ENCODE measurements at places on chromosomes 2 and 18. TPM values are rescaled to one million over a fixed set of nuclear protein-coding genes. Genes with fewer than 3 reads are reported as not detected.

GRCh38 chr18:8029731-8030130 lies 462.6 kb downstream of the PTPRM start:
- DNase-seq, result no peak

DNA sequence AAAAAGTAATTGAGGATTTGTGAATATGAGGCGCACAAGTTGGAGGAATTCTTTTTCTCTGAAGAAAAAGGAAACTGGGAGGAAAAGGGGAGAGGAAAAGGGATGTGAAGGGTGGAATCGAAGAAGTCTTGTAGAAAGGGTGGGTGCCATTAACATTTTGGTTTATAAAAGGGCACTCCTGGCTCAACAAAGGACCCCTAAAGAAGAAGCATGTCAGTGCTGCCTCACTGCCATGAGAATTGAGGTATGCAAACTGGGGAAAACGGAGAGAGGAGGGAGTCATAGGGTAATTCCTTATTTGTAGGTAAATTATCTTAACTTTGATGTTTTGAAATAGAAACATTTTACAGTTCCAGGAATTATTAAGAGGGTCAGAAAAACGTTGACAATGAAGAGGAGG lies 207.2 kb downstream of the NAPG start:
- DNase-seq, result no peak

DNA sequence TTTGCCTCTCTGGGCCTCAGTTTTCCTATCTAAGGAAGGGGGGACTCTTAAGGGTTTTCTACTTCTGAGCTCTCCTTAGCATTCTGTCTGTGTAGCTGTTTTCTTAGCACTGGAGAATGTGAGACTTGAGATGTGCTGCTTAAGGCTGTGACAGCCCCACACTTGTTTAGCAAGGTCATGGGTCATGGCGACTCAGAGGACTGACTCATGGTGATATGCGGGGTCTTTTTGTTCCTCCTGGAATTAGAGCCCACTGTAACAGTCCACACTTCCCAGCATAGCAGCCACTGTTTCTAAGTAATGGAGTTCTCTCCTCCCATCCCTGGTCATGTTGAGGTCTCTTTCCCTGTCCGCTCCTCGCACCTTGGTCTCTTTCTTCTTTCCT lies 4.1 kb upstream of the LPIN1 start:
- DNase-seq, result no peak

DNA sequence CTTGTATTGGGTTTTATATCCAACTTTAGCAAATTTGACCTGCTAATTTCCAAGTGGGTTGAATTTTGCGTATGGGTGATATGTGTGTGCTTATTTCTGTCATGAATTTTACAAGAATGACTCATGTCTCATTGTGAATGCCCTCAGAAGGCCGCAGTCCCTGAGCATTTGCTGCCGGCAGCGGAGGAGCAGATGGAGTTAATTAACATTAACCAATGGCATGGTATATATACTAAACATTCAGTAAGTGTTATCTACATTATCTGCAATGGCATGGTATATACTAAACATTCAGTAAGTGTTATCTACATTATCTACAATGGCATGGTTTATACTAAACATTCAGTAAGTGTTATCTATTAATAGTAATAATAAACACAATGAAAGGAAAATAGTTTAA lies 90.1 kb downstream of the DOK6 start:
- DNase-seq, result no peak

POTEE gene
- not detected for total RNA-seq

Measured in left ventricle myocardium superior (tissue), 1 donor.